ENCODE measurements at places on chromosomes 3 and 15.
A peak's percentile ranks its signal among the peaks of the same experiment; 100 is the strongest.

DNA sequence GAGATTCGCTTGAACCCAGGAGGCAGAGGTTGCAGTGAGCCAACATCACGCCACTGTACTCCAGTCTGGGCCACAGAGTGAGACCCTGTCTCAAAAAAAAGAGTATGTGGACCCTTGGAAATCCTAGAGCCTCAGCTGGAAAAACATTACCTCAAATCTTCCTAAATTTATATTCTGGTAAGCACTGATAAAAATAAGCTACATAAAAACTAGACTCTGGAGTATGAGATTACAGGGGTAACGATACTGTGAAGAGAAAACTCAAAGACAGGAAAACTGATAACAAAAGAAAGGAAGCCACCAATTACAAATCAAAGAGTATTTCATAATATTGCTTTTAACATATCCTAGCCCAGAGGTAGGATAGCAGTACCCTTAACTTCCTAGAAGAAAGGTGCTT lies 30.3 kb downstream of the SETD2 start:
- no peak for DNase-seq

DNA sequence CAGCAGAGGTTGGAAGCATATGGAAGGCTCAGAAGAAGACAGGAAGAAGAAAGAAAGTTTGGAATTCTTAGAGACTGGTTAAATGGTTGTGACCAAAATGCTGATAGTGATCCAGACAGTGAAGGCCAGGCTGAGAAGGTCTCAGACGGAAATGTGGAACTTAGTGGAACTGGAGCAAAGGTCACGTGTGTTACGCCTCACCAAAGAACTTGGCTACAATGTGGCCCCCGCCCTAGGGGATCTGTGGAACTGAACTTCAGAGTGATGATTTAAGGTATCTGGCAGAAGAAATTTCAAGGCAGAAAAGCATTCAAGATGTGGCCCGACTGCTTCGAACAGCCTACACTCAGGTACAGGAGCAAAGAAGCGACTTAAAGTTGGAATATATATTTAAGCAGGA lies 83.1 kb downstream of the MYO5A start:
- DNase-seq = no peak

DNA sequence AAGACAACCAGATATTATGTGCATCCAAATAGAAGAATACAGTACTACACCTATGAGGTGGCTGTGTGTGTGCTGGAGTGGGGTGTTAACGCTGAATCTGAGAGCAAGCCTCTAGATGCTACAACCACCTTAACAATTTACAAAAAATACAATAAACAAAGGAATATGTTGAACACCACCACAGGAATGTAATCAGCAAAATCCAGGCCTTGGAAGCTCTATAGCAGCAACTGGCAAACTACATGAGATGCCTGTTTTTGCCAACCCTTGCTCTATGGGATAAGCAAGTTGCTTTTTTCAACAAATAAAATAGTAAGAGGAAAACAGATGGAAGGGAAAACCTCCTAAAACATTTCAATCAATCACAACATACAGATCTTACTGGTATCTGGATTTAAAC lies 23.9 kb downstream of the SLTM start:
- DNase-seq = no peak

DNA sequence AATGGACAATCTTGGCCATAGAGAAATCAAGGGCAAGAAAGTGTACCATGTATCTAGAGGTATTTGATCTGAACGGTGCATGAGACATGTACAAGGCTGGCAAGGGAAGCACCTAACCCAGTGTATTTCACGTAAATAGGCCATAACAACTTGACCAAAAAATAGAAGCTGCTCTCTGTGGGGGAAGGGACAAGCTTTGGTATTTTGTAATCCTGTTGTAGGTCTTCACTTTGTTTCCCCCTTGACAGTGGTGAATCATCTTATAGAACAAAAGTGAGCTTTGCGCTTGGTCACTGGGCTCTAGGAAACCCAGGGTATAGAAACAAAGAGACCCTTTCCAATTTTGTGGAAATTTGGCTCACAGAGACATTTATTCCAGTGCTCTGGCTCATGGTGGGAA lies 21.0 kb downstream of the LARS2 start:
- DNase-seq = no peak

DNA sequence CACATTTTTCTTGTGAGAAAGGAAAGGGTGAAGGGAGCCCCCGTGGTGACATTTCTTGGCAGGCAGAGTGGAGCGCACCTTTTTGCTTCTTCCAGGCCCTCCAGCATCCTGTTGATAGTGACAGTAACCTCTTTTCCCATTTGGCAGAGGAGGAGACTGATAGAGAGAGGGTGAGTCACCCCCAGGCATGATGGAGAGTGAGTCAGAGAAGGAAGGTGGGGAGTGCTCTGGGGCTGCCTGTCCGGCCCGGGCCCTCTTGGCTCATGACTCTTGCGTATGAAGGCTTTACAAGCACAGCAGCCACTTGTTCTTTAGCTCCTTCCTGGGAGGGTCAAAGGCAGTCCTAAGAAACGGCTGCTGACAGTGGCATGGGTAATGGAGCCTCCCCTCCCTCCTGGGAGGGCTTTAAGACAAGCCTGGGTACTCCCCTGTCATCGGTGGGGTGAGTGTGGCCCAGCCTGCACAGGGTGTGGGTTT lies 16.0 kb downstream of the ANKRD63 start:
- DNase-seq = no peak

- DNase-seq = no peak
Observed at GRCh38 chr3:16478516-16478915, 35.0 kb downstream of the RFTN1 start.

DNA sequence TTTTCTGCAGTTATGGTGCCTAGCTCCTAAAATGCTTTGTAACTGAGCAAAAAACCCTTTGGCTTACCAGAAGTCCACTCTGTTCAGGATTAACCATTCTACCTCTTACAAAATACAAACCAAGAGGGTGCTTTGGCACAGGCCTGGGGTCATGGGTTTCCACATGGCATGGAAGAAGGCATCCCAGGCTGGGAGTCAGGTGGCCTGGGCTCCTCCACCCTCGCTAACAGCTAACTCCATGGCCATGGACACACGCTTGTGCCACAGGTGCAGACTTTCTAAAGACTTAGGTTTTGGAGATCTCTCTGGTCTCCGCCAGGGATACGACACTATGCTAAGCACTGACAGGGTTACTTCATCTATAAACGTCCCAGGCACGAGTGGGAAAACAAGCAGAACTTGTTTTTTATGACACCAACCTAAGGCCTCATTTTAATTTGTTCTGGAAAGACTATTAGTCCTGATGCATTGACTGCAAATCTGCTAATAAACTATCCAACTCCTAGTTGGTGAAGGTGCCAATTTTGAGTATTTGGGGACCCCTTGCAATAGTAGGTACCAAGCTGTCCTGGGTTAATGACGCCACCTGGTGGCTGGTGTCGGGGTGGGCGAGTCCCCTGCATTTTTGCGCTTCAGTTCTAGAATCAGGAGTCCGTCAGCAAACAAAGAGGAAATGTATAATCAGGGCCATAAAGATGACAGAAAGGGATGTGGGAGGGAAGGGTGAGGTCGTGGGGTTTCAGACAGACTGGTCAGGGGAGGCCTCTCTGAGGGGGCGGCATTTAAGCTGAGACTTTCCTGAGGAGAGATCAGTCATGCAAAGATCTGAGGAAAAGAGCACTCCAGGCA lies 10.3 kb upstream of the ALDH1A3 start:
- no peak for DNase-seq

GRCh38 chr3:139260041-139260486 lies 83.8 kb upstream of the MRPS22 start:
- no peak for DNase-seq

GRCh38 chr3:41893977-41894376 lies 67.9 kb downstream of the ULK4 start:
- peak; percentile 33 for DNase-seq

DNA sequence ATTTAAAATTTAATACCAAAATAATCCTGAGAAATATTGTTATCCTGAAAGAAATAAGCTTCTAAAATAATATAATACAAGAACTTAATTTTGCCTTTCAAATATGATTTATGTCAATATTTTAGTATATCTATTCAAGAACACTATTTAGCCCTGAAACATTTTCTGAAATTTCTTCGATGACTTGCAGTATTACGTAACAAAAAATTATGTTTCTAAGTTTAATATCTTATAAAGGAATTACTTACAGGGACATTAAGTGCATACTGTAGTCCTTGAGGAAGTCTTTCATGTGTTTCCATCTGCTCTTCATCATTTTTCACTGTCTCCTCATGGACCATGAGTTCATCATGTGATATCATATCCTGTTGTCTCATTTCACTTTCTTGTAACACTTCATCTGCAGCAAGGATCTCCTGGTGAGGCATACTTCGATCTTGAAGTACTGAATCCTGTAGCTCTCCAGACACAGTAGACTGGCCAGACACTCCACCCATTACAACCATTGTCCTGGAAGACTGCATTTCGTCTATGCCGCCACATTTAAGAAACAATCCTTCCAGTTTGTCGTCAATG lies 62.0 kb downstream of the ZNF148 start:
- no peak for DNase-seq

DNA sequence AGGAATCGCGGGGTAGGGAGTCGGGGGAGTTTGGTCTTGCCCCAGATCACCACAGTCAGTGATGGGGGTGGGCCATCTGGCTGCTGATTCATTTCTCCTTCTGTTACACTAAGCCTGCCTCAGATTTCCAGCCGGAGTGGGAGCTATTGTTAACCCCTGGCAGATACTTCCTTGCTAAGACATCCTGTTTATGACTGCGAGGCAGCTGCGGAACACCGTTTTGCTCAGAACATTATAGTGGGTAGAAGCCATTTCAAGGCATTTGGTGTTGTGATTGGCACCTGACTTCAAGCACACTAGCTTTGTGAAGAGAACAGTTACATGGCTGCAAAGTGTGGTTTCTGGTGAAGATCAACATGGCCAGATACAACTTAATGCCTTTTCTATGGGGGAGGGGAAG lies 73.8 kb downstream of the FLNB start:
- no peak for DNase-seq

- DNase-seq = peak; percentile 82
Observed at GRCh38 chr15:57861034-57861638, 154.6 kb downstream of the POLR2M start.

GRCh38 chr3:100535610-100535943 lies 43.2 kb downstream of the TMEM45A start:
- no peak for DNase-seq

Data from globus pallidus (tissue), 1 donor.